ENCODE measurements at places on chromosomes 3 and 15.

DNA sequence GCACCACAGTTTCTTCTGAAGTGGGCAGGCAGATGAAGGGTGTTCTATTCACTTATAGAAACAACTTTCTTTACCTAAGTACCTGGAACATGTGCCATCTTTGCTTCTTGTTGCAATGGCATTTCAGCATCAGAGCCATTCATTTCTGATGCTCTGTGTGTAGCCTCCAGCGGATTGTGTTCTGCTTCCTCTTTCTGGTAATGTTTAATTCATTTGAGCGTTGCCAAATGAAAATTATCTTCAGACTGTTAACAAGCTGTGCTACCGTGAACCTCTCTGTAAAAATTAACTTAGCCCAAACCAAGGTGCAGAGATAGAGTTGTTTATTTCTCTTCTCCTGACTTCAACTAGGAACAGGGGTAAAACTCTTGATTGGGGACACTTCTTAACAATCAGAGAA lies 302.0 kb downstream of the EDEM1 start:
- no peak for DNase-seq

- DNase-seq = no peak
Measured at GRCh38 chr15:45586601-45587094, 531 bp upstream of the BLOC1S6 start.

DNA sequence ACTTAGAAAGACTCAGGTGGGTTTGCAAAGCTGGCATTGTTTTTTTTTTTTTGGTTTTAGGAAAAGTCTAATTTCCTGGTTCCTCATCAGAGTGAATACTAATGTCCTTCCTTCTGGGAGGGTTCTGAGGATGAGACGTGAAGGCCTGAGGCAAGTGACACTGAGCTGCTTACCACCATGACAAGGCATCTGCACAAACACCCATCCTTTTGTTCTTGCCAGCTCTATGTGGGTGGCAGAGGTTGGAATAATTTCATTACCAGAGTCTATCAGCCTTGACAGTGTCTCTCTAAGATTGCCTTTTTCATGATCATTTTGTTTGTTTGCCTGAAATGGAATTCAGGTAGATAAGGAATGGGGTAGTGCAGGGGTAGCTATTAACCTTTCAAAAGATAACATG lies 17.1 kb downstream of the RTP4 start:
- no peak for DNase-seq

GRCh38 chr3:57777774-57778173 lies 21.7 kb downstream of the SLMAP start:
- no peak for DNase-seq

- no peak for DNase-seq
Measured at GRCh38 chr3:140510303-140510861, 167.5 kb upstream of the TRIM42 start.

DNA sequence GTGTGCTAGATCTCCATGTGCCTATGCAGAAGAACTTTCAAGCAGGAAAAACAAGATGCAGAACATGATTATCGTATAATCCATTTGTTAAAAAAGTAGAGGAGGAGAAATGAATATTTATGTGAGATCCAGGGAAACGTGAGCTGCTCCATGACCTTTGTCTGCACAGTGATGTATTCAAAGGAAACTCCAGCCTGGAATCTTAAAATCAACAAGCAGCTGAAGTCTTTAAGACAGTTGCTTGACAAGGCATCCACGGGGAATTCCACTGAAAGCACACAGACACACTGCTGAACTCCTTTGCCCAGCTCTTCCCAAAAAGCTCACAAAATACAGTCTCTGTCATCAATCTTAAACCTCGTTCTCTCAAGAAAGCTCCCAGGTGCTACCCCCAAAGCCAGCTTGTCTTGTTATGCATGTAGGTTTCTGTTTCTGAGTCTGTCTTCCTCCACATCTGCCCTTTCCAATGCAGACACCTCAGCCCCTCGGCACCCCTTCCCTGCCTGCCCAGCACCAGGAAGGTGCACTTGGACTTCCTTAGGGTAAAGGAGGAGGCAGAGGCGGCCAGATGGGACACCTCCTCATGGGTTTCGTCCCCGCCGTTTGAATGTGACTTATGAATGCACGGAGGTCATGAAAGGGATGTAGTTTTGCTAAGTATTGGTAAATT lies 28.7 kb downstream of the LRRK1 start:
- DNase-seq = no peak

DNA sequence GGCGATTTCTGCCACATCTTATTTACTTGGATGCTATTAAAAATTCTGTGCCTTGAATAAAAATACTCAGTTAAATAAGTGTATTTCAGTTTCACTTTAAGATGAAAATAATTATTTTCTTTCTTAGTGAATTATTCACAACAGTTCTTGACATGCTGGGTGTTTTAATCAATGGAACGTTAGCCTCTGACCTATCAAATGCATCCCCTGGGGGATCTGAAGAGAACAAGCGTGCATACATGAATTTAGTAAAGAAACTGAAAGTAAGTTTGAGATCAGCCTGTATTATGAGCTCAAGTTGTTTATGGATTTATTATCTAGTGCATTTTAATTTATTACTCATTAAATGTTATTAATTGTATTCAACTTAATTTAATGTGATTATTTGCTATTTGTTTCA lies 597 bp downstream of the P2RY12 start:
- DNase-seq = no peak

GRCh38 chr3:48269592-48269991 lies 28.7 kb downstream of the ZNF589 start:
- DNase-seq = no peak

DNA sequence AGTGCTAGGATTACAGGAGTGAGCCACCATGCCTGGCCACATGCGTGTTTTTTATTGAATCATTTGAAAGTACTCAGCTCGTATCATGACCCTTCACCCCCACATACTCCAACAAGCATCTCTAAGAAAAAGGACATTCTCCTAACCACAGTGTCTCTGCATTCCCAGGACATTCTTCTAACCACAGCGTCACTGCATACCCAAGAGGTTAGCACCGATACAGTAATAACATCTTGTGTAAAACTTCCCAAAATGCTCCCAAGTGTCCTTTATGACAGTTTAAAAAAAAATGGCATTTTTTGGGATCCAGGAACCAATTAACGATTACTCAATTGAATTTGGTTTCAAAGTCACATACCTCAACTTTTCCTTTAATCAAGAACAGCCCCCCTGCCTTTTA lies 39.6 kb downstream of the FLNB start:
- no peak for DNase-seq

- DNase-seq = no peak
Measured at GRCh38 chr3:95123104-95123503, 1060.2 kb downstream of the NSUN3 start.

GRCh38 chr3:72912532-72912931 lies 24.7 kb downstream of the GXYLT2 start:
- DNase-seq = no peak

GRCh38 chr3:43747641-43748040 lies 56.9 kb downstream of the ABHD5 start:
- no peak for DNase-seq

DNA sequence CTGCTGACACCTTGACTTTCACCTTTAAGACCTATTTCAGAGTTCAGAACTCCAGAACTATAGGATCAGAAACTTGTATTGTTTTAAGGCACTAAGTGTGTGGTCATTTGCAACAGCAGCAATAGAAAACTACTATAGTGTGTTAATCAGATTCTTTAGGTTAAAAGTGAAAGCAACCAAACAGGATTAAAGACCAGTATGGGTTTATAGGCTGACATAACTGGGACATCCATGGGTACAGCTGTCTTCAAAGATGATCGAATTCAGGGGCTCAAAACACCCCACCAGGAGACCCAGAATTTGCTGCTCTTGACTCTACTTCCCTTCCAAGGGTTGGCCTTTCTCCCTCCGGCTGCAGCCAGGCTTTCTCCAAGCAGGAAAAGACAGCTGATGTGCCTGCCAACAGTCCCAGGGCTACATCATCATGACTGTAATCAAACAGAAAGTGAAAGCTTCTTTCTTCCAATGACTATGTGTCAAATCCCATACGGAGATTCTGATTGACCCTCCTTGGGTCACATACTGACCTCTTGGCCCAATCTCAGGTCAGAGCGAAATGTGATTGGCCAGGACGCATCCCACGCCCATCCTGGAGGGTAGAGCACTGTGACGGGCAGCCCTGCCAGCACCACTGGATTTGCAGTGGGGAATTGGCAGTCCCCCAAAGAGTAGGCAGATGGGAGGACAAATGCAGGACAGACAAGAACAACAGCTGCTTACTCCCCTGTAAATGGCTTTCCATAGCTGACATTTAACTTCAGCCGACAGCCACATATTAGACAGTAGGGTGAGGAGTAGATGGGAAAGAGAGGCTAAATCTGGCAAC lies 51.4 kb upstream of the RNF7 start:
- DNase-seq = no peak

DNA sequence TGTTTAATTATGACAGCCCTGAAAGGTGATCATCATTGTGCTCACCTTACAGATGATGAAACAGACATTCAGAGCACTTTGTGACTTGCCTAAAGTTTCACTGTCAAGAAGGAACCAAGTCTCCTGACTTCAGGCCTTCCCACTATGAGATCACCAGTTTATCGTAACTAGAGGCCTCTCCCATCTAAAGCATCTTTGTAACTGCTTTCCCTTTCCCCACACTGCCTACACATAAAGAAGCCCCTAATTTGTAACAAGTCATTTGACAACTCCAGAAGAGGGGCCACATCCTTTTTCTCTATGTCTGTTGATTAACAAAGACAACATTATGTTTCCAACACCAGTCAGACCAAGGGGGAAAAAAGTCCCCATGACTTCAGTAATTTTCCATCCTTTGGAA lies 1.1 kb downstream of the KLHL6 start:
- DNase-seq = no peak

- no peak for DNase-seq
Measured at GRCh38 chr3:122875547-122876127, 80.8 kb downstream of the SLC49A4 start.

DNA sequence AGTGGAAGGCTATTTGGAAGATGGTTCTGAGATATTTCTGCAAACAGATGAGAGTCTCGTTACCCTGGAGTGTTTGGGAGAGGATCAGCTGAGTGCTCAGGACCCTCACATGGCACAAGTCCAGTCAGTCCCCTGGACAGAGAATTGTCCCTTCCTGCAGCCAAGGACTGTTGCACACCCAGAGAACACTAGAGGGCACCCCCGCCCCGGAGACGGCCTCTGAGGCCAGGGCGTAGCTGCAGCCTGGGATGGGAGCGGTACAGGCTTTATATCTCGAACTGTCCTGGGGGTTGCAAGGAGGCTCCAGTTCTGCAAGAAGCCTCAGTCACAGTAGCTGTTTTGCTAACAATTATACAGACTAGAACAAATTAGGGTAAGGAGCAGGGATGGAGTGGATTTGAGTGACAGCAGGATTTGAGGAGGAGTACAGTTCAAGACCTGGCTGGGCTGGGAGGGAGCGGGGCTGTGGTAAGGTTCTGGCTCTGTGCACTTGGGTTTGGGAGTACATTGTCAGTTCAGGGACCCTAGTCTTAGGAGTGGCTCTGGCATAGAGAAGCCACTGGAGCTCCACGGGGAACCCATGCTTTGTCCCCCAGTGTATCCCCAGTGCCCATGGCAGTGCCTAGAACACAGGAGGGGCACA lies 67.6 kb upstream of the HACD2 start:
- DNase-seq = peak; percentile 62

Measured in NCI-H1930 (cell line).